ENCODE measurements at places on chromosomes 3 and 15. TPM values are rescaled to one million over a fixed set of nuclear protein-coding genes. Genes with fewer than 3 reads are reported as not detected.

- DNase-seq: no peak
Measured at GRCh38 chr3:186002884-186003472, 65.2 kb upstream of the TRA2B start.

GRCh38 chr3:11635680-11636393, 7.9 kb downstream of the VGLL4 start:
- DNase-seq: no peak

- no peak for DNase-seq
Measured at GRCh38 chr15:58947179-58947578, 13.7 kb upstream of the SLTM start.

Gene CLDN18
- not detected for total RNA-seq

Data from spleen (tissue), 13 donors.